Vein endothelial cell (primary cell): ENCODE measurements at places on chromosomes 5 and 9. TPM values are rescaled to one million over a fixed set of nuclear protein-coding genes. Genes with fewer than 3 reads are reported as not detected.

Gene GFPT2
- total RNA-seq: 0.86 and 0.98 TPM in 2 replicates

Gene PDE6A
- under 0.01 TPM in 1 of 2 replicates, not detected in the other for total RNA-seq

Gene ANKRD18A
- under 0.01 TPM in 1 of 2 replicates, not detected in the other for total RNA-seq

Gene RGS7BP
- total RNA-seq: 0.65 and 1.6 TPM in 2 replicates

Gene FBP1
- total RNA-seq: 3.2 and 3.3 TPM in 2 replicates
